ENCODE measurements at places on chromosomes 2 and 18.

DNA sequence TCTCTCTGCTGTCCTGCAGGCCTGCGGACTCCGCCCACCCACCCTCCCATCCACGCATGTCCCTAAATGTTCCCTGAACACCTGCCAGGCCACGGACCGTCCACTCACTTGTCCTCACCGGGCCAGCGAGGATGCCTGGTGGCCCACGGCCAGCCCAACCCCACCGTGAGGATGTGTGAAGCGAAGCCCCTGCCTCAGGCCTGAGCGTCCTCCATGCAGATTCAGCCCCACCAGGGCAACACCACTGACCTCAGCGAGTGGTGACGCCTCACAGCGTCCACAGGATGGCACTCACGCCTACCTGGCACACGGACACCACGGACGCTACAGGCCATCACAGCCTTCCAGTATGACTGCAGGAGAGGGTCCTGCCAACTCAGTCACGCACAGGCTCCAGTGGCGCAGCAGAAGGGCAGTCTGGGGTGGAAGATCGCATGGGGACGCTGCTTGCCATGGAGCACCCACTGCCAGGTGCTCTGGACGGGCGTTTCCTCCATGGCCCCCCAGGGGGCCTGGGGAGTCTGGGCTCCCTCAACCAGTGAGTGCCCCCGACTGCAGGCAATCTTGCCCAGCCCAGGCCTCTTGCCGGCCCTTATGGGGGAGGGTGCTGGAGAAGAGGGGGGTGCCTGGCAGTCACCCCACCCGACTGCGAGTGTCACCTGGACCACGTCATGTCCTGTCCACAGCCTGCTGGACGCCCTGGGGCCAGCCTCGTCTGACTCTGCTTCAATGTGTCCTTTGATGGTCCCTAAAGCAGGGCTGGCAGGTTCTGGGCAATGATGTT is 25.4 kb downstream of the HDAC4 start:
- no peak for DNase-seq

DNA sequence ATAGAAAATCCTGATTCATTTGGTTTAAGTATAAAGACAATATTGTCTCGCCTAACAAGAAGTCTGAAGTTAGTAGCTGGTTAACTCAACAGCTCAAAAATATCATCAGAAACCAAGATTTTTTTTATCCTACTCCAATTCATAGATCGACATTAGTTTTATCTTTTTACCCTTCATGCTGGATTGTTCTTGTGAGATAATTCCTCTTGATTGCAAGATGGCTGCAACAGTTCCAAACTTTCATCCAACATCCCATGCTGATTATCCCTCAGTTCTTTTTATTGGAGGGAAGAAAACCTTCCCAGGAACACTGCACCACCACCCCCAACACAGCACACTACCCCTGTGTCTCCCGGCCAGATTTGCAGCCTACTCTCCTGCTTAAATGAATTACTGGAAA is 370.2 kb upstream of the RAB6C start:
- DNase-seq = no peak

- DNase-seq = no peak
Observed at GRCh38 chr2:110113961-110114591, 1.5 kb downstream of the MALL start.

- DNase-seq = peak; percentile 42
Observed at GRCh38 chr2:221573430-221574230, 1.5 kb upstream of the EPHA4 start.

DNA sequence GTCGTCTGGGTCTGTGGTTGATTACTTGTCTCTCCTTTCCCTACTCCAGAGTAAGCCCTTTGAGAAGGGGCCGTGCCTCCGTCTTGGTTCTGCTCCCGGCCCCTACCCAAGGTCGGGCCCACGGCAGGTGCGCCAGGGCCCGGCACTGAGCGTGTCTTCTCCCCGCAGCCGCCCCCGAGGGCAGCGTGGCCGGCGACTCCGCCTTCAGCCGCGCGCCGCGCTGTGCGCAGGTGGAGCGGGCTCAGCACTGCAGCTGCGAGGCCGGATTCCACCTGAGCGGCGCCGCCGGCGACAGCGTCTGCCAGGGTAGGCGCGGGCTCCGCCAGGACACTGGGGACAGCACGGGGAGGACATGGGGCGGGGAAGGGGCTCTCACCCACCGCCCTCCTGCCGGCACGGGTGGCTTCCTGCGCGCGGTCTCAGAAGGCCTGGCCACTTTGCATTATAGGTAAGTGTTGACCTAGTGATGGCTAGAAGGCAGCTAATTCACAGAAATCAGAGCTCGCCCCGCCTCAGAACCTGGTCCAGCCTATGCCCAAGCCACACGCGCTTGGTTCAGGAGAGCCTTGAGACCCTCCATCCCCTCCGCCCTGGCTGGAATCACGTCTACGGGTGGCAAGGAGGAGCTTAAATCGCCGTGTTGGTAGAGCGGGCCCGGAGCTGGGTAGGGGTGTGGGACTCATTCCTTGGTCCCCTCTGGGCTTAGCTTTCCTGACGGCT is 43.5 kb downstream of the FBLN7 start:
- no peak for DNase-seq

DNA sequence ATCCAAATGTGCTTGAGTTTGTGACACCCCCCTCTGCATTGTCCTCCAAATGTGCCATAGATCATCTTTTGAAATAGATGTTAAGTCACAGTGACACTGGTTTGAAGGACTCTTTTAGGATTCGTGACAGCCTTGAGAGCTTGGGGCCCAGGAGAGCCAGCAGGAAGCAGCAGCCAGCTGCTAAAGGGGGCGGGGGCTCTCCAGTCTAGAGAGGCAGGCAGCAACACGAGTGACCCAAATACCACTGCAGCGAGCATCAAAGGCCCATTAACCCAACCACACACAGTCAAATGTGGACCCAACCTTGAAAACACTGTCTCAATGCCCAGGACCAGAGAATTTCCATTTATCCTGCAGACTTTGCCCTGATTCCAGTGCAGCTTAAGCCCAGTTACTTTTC is 75.6 kb downstream of the ZBTB7C start:
- DNase-seq = no peak

GRCh38 chr18:55374741-55375140 is 213.3 kb downstream of the TCF4 start:
- no peak for DNase-seq

DNA sequence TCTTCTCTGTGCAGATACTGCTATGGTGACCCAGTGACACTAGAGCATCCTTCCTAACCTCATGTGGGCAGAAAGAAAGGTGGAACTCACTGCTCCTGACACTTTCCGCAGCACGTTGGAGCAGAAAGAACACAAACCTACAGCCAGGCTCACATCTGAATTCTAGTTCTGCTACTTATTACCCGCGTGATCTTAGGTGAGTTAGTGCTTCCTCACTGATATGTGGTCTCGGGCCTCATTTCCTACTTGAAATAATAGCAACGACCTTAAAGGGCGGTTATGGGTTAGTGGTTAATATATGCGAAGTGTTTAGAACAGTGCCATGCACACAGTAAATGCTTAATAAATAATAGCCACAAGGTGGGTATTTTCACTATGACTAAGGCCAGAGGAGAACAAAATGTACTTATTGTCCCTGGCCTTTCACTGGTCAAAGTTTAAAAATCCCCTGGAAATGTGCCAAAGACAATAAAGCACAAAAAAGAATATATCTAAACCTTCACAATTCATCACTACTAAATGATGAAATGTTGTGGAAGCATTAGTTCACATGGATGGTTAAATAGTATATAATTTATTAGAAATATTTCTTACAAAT is 66.6 kb downstream of the MYOM1 start:
- DNase-seq = no peak

- no peak for DNase-seq
Observed at GRCh38 chr2:18790509-18791171, 201.3 kb upstream of the NT5C1B start.

DNA sequence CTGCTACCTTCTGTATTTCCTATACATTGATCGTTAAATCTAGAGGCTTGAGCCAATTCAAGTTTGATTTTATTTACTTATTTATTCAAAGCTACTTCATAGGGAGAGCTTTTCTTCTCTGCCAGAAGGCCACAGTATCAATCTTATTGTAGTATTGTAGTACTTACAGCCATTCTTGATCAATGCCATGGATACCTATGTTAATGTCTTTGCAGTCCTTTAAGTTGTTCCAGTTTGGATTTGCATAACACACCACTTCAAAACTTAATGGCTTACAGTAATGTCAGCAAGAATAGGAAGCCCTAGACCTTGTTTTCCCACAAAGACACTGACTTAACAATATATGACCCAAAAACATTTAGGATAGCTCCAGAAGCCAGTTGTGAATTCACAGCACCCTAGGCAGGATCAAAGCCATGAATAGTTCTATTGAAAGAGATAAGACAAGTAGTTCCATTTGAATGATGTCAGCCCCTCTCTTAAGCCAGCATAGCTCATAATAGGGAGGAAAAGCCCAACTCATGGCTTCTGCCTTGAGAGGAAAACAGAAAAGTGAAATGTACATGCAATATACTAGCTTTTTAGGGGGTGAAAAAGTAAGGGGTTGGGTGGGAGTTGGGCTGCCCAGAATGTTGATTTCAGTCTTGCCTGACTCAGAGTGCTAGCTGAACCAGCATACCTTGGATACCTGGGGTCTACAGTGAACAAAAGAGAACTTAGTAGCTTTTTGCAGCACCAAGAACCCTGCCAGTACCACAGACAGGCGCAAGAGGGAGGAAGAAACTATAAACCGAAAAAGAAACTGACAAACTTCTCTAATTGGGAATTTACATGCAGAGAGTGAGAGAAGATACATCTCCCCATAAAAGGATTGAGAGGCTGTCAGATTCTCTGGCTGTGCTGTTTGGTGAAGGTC is 101.4 kb downstream of the CAMKMT start:
- no peak for DNase-seq

- no peak for DNase-seq
Observed at GRCh38 chr2:47655563-47655880, 127.4 kb upstream of the MSH6 start.

DNA sequence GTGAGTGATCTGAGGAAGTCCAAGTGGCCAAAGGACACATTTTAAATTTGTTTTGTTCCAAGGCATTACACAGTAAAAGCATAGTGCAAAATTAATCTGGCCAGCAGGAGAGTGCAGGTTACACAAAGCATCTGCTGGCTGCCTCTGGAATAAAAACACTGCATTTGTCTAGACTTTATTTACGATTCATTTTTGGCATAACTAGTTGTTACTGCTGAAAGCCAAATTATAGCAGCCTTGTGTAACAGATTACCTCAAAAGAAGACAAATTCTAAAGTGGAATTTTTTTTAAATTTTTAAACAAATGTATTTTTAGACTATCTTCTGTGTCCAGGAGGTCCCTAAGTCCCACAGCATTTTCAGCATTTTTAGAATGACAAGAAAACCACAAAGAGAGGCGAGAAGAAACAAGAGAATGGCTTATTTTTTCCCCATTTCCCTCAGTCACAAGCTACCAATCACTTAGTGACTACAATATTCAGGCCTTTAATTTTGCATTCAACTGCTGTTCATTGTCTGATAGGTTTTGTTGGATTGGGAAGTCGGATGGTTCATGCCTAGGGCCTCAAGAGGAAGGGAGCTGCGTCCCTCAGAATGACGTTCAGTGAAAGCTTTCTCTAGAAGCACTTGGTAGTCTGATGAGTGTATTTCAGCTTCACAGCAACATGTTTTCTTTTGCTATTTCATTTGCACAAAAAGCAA is 46.0 kb downstream of the TMEFF2 start:
- no peak for DNase-seq

DNA sequence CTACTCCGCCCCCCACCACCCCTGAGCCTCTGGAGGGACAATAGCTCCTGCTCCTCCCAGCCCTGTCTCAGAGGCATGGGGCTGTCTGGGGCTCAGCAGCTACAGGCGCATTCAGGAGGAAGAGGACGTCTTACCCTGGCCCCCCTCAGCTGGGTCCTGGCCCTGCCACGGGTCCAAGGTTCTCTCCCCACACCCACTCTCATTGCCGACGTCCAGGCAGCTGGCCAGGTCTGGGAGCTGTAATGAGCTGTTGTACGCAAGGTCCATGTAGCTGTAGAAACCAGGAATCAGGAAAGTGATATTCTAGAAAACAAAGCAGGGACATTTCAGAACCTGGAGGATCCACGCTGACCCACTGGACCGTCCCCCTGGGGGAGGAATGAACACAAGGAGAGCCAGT is 13.5 kb downstream of the PASK start:
- DNase-seq = no peak

- no peak for DNase-seq
Observed at GRCh38 chr18:65436430-65436829, 314.4 kb upstream of the CDH7 start.

- no peak for DNase-seq
Observed at GRCh38 chr2:203997980-203998809, 61.6 kb downstream of the ICOS start.

DNA sequence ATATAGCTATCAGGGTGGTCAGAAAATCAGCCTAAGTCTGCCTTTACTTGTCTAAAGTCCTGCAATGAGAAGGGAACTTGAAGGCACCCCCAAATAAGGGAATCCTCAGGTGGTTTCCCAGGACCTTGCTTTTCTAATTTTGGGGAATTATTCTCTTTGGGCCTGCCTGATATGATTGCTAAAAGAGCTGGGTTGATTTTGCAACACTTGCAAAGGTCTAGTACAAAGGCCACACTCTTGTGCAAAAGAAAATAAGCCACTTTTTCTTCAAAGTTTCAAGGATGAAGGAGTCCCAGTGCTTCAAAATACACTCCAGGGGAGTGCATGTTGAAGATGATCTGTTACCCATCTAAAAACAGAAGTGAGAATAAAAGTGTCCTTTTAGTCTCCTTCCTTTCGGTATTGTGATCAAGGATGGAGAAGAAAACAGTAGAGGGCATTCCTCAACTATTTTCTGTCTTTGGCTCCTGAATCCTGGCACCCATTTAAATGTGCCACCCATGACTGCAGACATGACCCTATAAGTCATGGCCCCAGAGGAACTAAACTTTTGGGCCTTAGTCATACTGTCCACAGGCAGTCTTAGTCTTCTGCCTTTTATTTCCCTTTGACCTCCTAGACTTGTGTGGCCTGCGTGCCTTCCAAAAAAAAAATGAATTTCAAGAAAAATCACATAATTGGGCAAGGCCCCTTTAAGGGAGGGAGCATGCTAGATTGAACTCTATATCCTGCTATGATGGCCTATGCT is 5.1 kb downstream of the SULT1C3 start:
- no peak for DNase-seq

GRCh38 chr2:207044379-207045362 is 105.4 kb downstream of the CPO start:
- no peak for DNase-seq

GRCh38 chr18:46821856-46822711 is 65.2 kb upstream of the ST8SIA5 start:
- DNase-seq = no peak

DNA sequence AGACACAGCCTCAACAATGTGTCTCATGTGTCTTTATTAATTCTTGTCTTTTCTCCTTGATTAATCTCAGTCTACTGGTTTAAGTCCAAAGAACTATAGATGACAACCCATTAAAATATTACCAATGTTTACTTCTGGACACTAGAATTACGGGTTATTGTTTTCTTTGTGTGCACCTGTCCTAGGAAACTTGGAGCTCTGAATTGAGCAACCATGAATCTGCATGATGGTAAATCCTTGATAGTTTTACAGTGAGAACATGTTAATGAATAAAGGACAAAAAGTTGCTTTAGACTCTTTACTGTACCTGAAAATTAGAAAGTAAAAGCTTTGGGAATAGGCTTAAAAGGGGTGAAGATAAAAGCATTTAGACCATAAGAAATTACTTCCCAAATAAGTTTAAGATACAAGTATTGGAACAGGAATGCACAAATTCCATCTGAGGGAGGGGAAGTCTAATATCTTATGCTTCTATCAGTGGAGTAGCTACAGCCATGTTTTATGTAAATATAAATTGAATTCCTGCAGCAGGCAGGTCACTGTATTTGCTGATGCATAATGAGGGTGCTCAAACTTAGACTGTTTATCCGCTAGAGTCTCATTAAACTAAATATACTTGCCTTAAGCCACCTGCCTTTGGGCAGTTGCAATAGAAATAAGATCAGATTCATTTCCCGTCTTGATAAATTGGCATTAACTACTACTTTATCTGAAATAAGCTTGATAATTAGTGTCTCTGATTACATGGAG is 603.7 kb upstream of the GCFC2 start:
- DNase-seq = no peak

Data from GOT3 (cell line).